ENCODE measurements at places on chromosomes 5 and 9.
A peak's percentile ranks its signal among the peaks of the same experiment; 100 is the strongest.

GRCh38 chr9:109956717-109957440 is 176.9 kb downstream of the PALM2AKAP2 start:
- DNase-seq, result no peak

DNA sequence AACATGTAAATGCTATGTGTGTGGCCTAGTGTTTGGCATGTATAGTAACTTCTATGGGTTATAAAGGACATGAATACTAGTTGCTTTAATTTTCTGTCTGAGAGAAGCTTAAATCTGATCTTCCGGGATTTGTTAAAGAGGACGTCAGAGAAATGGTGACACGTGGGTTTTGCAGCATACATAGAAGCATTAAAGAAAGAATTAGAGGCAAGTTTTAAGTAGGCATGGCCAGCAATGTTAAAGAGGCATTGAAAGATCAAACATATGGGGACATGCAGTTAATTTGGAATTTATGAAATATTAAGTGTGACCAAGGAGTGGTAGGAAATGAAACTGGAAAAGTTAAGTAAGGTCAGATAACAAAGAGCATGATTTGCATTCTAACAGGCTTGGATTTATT is 311.4 kb upstream of the RIOK2 start:
- no peak for DNase-seq

- DNase-seq, result no peak
Measured at GRCh38 chr9:89010526-89011111, 19.4 kb downstream of the S1PR3 start.

DNA sequence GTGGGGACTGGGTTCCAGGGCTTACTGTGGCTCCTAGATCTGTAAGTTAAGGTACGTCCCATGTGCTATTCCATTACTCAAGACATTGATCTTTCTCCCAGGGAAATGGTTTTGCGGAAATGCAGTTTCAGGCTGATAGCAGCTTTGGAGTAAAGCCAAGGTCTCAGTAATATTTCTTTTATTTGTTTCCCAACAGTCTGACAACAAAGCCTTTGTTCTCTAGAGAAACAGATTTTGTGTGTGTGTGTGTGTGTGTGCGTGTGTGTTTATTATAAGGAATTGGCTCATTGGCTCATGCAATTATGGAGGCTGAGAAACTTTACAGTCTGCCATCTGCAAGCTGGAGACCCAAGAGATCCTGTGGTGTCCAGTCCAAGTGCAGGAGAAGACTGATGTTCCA is 12.1 kb upstream of the POC5 start:
- DNase-seq, result no peak

- DNase-seq, result peak; percentile 51
Measured at GRCh38 chr5:126385524-126386502, 37.4 kb upstream of the GRAMD2B start.

DNA sequence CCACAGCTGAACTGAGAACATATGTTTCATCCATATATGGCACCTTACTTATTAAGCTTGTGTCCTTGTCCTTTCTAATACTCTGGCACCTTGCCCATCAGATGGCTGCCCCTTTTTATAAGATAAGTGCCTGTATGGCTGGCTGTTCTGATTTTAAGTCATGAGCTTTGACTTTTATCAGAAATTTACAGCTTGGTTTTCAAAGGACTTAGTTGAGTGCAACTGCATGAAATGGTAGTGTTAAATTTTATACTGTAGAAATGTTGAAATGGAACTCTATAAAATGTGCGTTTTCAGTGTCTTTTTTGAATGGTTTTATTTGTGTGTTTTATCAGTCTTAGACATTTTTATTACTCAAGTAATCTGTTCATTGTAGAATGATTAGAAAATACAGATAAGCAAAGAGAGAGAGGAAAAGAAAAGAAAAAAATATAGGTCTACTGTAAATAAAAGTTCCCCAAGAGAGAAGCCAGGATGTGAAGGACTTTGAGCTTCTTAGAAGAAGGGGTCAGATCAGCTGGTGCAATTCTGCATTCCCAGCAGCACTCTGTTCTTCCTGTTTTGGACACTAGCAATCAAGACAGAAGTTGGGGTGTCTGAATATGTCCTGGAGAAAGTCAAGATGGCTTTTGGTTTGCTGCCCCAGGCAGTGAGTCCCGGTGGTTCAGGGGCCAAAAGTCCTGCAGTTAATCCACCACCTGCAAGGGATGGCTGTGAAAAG is 38.9 kb downstream of the ARHGAP26 start:
- no peak for DNase-seq

DNA sequence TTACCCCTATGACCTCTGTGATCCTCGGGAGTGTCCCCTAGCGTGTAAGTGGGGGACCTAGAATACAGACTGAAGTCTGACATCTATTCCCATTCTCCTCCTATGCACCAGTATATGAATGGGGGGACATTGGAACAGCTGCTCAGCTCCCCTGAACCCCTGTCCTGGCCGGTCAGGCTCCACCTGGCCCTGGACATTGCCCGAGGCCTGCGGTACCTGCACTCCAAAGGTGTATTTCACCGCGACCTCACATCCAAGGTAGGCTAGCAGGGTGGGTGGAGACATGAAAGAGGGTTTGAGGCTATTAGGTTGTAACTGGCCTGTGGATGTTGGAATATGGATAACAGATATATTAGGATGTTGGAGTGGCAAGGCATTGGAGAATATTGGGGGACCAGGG is 1.7 kb downstream of the TESK1 start:
- no peak for DNase-seq

- no peak for DNase-seq
Measured at GRCh38 chr9:788777-789176, 52.7 kb upstream of the DMRT1 start.

GRCh38 chr9:106880863-106881262 is 17.9 kb downstream of the ZNF462 start:
- no peak for DNase-seq

GRCh38 chr5:56829137-56829908 is 14.0 kb downstream of the MAP3K1 start:
- DNase-seq, result no peak

DNA sequence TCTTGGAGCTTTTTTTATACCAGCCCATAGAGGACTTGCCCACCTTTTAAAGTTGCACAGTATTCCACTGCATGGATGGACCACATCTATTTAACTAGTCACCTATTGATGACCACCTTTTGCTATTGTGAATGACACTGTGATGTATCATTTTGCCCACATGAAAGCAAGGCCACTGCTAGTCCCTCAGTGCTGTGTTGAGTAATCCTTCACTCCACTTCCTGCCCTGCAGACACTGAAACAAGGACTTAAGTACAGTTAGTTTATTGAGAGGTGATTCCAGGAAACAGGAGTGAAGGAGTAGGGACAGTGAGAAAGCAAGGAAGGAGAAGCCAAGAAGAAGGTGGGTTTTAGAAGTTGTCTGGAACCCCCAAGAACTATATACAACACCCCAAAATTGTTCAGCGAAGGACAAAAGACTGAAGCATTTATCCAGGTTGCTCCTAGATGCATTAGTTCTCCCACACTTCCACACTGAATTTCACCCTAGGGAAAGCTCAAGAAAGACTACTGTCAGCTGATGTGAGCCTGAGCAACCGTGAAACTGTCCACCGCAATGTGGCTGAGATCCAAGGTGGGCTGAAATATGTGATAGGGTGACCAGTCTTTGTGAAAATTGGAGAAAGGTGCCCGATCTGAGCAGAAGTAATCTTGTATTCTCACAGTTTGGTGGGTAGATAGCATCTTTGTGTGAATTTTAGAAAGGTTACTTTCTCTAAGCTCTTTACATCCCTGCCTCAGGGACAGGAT is 45.2 kb upstream of the ANKRD31 start:
- no peak for DNase-seq

GRCh38 chr5:39302472-39302871 is 61.8 kb downstream of the C9 start:
- no peak for DNase-seq

DNA sequence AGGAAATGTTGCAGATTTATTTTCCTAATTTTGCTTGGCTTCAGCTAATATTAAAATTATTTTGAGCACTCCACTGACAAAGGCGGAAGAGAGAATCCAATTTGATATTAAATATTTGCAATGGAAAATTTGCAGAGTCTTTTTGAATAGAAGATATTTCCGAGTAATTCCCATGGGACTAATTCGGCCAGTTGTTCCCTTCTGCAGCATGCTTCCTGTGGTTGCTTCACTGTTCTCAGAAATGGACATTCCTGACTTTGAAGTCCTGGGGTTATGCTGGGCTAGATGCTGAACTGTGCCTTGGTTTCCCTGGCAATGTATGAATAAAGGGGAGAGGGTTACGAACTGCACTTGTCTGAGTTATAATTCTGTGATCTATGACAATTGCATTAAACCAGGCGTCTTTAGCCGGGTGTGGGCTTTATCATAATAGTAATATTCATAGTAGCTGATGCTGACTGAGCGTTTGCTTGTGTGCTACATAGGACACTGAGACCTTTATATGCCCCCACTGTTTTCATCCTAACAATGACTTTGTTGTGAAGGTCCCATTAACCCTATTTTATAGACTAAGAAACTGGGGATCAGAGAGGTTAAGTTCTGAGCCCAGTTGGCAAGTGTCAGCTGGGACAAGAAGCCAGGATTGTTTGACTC is 114.5 kb upstream of the SPRY4 start:
- DNase-seq, result no peak

DNA sequence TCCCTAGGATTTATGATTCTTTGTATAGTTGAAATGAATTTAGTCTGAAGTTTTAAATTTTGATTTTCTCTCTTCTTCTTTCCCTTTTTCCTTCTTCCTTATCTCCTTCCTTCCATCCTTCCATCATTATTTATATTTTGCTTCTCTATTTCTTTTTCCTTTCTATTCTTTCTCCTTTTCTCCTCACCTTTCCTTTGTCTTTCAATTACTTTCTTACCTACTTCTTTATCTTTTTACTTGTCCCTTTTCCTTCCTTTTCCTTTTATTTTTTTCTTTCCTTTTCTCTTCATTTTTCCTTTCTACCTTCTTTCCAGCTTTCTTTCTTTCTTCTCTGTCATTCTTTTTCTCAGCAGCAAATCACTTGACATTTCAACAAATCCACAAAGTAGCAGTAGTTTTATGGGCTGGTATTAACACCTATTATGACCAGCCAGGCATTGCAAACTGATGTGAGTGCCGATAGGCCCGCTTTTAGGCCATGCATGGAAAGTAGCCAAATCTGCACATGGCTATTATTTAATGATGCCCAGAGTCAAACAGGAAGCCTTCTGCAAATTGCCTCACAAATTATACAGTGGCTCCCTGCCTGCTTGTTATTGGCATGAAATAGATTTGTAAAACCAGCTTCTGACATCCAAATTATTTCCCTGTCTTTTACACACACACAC is 37.1 kb upstream of the NR3C1 start:
- DNase-seq, result no peak
